ENCODE measurements at places on chromosomes 3 and 15.

DNA sequence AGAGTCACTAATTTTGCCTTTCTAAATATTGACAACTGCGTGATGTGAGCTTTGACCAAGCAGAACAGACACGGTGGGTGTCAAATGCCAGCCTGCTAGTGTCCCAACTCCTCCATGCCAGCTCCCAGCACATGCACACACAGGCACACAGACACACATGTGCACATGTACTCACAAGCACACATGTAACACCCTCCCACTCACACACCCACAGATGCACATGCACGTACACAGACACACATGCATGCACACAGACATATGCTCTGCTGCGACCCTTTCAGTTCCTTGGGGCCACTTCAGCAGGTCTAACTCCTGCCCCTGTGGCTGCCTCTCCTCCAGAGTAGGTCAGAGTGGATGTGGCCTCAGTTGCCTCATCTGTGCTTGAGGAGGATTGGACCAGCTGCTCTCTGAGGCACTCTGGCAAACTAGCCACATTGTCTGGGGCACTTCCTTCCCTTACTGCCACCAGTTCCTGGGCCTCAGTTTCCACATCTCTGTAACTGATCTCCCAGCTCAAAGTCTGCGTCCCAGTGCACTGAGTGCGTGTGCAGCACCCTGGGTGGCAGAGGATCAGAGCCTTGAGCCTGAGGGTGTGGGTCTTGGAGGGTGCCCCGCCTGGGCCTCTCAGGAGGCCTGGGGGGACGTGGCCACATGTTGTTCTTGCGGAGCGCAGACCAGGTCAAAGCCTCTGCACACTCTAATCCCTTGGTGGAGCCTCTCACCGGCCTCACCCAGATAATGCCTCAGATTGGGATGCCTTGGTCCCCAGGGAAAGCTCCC, 55.0 kb upstream of the PRR23E start:
- no peak for DNase-seq

- no peak for DNase-seq
These were observed 1.5 kb downstream of the CEP97 start for GRCh38 chr3:101725890-101726275.

DNA sequence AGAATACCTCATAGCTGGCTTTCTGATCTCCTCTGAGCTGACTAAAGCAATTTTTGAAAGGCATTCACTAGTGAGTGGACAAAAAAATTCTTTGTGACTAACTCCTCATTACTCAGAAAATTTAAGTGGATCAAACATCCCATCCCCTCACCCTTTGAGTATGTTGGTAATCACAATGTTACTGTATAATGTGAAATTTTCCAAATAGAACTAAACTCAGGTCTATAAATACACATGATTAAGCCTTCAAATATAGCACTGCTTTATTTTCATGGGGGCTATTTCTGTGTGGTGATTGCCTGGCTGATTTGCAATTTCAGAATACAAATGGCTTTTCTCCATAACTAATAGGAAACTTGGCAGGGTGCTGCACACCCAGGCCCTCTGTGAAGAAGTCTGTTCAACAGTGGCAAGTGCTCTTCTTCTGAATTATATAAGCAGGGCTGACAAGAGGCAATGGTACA, 45.9 kb upstream of the ACTC1 start:
- DNase-seq, result no peak

DNA sequence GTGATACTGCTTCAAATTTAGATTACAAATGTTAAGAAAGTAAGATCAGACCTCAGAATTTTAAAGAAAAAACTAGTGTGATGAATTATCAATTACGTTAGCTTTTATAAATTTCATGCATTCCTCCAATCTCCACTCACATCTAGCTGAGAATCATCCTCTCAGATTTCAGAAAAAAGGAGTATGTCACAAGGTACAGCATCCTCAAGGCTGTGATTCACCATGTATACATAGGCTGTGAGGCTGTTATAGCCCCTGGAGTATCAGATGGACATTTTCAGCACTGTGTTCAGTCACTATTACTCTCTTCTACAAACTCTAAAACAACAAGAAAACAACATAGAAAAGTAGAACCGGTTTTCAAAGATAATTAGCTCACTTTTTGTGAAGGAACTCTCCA, 214.4 kb downstream of the PCCB start:
- no peak for DNase-seq

GRCh38 chr3:110869736-110870135, 201.9 kb upstream of the NECTIN3 start:
- no peak for DNase-seq

GRCh38 chr15:44734839-44735481, 1.4 kb upstream of the TRIM69 start:
- no peak for DNase-seq

GRCh38 chr15:96869122-96869521, 538.6 kb downstream of the NR2F2 start:
- DNase-seq, result no peak

- DNase-seq, result no peak
These were observed 4.8 kb upstream of the PLXNB1 start for GRCh38 chr3:48434591-48435222.

GRCh38 chr15:98865397-98866339, 141.9 kb downstream of the PGPEP1L start:
- DNase-seq, result no peak

GRCh38 chr3:13548696-13549622, at the start of gene FBLN2:
Gene FBLN2, plus strand, starts transcription at chr3:13549125. Its CDS starts 21,231 bp downstream, at chr3:13570356.
- DNase-seq, result no peak

DNA sequence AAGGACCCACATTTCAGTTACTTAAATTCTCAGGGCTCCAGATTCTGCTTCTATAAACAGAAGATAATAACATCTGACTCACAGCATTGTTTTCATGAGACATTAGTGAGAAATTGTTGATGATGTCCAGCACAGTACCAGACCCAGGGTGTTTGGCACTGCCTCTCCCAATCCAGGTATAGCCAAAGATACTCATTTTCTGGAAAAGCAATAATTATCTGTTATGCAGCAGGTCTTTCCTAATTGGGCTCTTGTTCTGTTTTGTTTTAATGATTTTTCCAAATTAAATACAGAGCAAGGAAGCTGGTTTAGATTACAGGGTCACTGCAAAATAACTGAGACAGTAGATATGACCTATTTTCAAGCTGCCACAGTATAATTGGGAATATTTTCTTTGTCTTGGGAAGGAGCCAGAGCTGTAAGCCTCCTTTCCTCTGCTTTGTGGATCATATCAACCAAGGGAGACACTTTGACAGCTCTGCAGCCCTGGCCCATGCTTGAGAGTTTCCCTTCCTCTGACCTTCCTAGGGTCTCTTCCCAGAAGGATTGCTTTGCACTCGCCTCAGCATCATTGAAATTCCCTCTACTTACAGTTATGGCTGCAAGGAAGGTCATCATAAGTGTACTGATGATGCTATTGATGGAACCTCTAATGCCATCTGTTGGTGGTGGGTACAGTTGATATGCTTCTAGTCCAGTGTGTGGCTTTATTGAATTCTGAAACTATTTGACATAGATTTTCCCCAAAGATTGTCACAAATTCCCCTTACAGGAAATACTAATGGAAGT, 522.4 kb upstream of the ADAMTS9 start:
- no peak for DNase-seq

- no peak for DNase-seq
These were observed 19.5 kb downstream of the PRKCD start for GRCh38 chr3:53180305-53181023.

GRCh38 chr3:50340448-50341329, at the start of gene RASSF1:
Gene RASSF1, minus strand, starts transcription at chr3:50340836. Its CDS starts 31 bp downstream, at chr3:50340805.
- no peak for DNase-seq

GRCh38 chr3:194598771-194599557, 34.3 kb downstream of the TMEM44 start:
- no peak for DNase-seq

GRCh38 chr3:143375698-143376097, 256.1 kb downstream of the CHST2 start:
- no peak for DNase-seq

GRCh38 chr3:135192929-135193328, 397.9 kb downstream of the EPHB1 start:
- no peak for DNase-seq

- no peak for DNase-seq
These were observed 435.1 kb upstream of the CNTN3 start for GRCh38 chr3:75049533-75049932.

GRCh38 chr3:139546772-139547171, 7.2 kb upstream of the RBP1 start:
- DNase-seq, result no peak

DNA sequence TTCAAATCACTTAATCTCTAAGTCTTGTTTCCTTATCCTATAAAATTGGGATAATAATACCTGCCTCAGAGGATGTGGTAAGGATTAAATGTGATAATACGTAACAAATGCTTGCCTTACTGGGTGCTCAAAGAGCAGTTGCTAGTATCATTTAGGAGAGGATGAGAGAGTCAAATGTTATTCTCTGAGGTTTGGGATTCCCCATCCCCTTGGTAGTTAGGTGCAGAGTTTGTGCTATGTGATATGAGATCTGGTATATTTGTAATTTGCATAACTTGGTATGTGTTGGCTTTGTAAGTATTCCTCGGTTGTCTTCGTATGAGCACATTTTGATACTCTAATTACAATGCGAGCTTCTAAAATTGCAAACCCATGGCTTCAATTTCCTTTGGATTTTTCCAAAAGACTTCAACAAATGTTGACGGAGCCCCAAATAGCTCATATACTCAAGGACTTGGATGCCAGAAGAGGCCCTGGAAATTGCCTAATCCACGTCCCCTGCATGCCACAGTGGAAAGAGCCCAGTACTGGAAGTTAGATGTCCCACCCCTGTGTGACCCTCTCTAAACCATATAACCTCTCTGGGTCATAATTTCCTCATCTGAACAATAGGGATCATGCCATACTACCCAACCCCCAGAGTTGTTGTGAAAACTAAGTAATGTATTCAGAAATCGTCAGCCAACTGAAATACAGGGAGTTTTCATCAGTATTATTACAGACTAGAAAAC, 85.0 kb downstream of the FBN1 start:
- no peak for DNase-seq

DNA sequence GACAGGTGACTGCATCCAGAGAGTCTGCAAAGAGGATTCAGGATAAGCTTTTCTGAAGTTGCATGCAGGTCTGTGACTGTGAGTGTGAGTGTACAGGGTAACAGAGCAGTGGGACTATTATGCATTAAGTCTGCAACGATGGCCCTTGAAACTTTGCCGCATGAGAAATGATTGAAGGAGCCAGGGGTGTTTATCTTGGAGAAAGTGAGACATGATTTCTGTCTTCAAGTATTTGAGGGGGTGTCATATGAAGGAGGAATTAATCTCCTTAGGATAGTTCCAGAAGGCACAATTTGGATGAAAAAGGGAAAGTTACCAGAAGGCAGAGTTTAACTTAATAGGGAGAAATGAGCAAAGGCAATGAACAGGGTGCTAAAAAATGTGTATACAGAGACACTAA, 119.6 kb downstream of the ARNT2 start:
- DNase-seq, result no peak

DNA sequence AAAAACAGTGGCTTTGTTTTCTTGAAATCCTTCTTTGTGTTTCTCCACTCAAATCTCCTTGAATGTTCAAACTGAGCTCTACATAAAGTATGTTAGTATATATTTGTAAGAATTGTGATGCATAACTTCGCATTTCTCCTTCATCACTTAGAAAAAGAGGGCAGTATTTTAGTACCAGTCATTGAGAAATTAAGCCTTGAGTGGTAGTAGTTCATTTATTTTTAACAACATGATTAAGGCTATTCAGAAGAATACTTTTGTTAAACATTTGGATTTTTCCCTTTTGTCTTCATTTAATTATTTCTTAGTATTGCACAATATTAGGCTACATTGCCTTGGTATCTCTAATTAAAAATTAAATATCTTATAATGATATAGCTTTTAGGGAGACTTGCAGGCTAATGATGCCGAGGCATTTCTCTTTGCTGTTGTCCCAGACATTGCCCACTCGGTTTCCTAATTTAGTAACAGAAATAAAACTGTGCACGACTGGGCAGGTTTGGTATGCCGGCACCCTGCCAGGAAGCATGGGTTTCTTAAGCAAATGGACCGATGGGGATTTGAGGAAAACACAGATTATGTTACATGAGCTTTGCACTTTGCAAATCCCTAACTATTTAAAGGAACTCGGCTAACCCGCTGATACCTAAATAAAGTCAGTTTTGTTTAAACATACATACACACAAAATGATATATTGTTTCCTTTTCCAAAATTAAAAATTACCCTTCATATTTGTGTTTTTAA, 54.7 kb downstream of the LRRC28 start:
- peak; percentile 68 for DNase-seq

- DNase-seq, result no peak
These were observed 314.7 kb downstream of the PYDC2 start for GRCh38 chr3:191775451-191776233.

DNA sequence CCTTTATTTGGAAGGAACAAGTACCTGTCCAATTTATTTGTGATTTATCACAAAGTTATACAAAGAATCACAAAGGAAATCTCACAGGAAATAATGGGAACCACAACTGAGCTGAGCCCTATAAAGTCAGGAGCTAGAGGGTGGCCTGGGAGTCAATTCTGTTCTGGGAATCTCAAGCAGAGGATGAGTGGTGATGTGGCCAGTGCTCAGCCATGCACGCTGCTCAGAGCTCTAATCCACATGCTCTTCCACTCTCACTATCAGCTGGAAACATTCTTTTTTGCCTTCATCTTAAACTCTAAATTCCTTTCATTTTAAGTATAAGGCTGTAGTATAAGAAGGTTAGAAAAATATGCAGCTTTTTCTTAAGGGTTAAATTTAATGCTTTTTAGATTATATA, 36.6 kb downstream of the UACA start:
- no peak for DNase-seq

DNA sequence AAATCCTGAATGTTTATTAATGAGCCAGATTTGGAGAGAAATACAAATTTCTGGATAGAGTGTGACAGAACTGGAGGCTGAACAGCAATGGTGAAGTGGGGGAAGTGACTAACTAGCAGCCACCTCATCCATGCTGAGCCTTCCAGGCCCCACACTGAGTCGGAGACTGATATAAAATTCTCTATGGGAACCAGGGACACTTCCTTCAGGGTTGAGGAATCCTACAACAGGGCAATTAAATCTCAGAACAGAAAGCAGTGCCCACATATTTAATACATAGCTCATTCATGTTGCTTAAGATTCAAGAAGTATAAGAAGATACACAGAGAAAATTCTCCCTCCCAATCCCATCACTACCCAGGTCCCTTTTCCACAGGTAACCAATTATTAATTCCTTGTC, 49.3 kb downstream of the HACD2 start:
- peak; percentile 10 for DNase-seq

DNA sequence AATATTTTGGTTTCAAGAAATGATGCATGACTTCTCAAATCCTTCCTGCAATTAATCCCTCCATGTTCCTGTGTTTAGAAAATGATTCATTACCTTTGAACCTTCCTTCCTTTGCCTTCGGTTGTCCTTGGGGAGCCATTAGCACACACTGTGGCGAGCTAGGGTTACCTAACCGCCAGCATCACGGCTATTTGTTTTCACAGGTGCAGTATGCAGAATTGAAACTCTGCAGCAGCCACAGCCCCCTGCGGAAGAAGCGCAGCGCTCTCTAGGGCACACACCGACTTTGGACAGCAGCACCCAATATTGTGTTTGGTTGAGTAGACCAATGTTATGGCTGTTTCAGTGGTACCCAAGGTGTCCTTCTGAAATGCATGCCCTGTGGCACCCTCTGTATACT, 247.4 kb downstream of the MCTP2 start:
- DNase-seq, result no peak

GRCh38 chr15:70083946-70084345, 13.8 kb downstream of the TLE3 start:
- DNase-seq, result no peak
